ENCODE measurements at places on chromosomes 4 and X.

DNA sequence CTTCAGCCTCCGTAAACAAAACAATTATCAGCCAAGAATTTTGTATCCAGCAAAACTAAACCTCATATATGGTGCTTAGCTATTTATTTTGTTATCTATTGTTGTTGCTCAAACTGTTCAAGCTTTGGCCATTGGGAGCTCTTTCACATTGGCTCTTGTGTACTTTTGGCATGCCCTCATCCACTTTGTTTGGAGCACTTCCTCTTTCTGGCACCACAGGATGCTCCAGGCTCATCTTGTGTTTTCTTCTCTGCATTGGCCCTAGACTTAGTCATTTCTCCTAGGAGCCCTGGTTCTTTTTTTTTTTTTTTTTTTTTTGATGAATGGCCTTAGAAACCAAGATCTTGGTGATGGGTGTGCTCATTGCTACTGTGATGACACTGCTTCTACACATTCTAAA is 74.5 kb downstream of the DIPK2B start:
- no peak for DNase-seq

DNA sequence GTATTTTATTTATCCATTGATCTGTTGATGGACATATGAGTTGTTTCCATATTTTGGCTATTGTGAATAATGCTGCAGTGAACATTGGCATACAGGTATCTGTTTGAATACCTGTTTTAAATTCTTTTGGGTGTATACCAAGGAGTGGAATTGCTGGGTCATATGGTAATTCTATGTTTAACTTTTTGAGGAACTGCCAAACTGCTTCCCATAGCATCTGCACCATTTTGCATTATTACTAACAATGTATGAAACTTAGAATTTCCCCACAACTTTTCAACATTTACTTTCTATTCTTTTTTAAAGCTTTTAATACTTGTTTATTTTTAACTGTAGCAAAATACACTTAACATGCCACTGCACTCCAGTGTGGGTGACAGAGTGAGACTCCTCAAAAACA is 57.0 kb upstream of the MSN start:
- no peak for DNase-seq

DNA sequence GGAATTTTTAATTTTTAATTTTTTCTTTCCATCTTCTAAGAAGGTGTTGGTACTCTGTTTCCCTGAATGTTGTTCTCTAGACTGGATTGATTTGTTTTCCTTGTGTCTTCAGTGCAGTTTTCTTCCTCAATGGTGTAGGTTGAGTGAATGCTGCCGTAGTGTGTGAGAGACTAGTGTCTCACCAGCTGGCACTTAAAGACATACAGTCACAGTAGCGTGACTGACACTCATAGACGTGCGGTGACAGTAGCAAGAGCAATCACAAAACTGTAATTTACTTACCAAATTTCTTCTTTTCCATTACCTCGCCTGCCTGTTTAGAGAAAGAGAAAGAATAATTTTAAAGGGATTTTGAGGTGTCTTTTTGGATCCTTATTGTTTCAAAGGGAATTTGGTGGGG is 21.4 kb upstream of the PGM2 start:
- no peak for DNase-seq

GRCh38 chrX:123731987-123732669 is 724 bp downstream of the THOC2 start:
- no peak for DNase-seq

- DNase-seq, result no peak
Observed at GRCh38 chr4:47561331-47561730, 76.3 kb downstream of the ATP10D start.

- DNase-seq, result no peak
Observed at GRCh38 chrX:15948318-15948660, 93.7 kb upstream of the AP1S2 start.

GRCh38 chr4:165872461-165873297 is at the start of gene TLL1:
TSS of gene TLL1 (plus strand) at chr4:165873237. CDS start at chr4:165873905, 668 bp downstream.
- no peak for DNase-seq

GRCh38 chr4:152000518-152000917 is 239.7 kb upstream of the GATB start:
- no peak for DNase-seq

- DNase-seq, result no peak
Observed at GRCh38 chrX:13770013-13770535, 35.5 kb downstream of the OFD1 start.

DNA sequence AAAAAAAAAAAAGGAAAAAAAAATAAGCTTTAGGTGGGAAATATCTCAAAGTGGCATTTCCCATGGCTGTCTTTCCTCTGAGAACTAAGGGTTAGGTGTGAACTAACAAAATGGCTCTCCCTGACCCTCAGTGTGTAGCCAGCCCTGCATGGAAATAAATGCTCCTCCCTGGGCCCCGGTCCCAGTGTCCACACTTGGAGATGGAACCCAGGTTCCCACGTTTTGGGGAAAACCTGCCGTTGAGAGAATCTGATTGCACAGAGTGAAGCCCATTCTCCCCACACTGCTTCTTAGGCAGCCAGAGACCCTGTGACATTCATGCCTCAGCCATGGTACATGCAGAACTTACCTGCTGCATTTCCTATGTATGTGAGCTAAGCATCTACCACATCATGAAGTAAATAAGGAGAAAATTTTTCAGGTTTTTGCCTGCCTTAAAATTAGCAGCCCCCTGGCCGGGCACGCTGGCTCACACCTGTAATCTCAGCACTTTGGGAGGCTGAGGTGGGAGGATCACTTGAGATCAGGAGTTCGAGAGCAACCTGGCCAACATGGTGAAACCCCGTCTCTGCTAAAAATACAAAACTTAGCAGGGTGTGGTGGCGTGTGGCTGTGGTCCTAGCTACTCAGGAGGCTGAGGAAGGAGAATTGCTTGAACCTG is 34.5 kb downstream of the HTT-AS start:
- no peak for DNase-seq

DNA sequence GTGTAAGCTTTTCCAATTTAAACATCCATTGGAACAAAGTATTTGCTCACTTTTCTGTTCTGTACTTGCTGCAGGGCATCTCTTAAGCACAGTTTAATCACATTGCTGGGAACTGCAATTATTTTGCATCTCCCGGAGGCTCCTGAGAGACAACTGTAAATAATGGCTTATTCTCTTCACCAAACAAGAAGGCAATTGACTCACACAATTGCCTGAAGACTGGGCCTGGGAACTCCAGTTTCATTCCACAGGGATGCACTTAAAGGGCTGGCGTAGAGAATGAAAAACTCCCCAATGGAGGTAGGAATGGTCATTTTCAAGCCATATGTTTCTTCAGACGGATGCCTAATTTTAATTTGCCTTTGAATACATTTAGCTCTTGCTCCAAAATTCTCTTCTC is 29.5 kb downstream of the TFDP3 start:
- no peak for DNase-seq

- DNase-seq, result no peak
Observed at GRCh38 chr4:102817613-102818268, 9.6 kb downstream of the UBE2D3 start.

GRCh38 chr4:165827018-165827417 is 46.0 kb upstream of the TLL1 start:
- no peak for DNase-seq

DNA sequence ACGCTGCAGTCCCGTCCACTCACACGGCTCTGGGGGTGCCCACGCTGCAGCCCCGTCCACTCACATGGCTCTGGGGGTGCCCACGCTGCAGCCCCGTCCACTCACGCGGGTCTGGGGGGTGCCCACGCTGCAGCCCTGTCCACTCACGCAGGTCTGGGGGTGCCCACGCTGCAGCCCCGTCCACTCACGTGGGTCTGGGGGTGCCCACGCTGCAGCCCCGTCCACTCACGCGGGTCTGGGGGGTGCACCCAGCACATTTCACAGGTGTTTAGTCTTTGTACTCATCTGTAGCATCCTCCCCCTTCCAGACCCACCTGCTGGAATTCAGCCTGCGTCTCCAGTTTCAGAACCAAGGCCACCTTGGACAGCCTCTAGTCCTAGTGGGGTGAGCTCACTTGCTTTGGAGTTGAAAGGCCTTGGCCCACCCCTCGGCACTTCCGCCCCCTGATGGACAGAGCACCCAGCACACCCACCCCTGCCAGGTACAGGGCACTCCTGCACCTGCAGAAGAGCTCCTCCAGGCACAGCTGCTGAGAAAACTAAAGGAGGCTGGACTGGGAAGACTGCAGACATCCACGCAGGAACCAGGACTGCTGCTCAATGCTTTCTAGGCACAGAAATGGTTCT is 73.0 kb downstream of the ABLIM2 start:
- DNase-seq, result no peak

DNA sequence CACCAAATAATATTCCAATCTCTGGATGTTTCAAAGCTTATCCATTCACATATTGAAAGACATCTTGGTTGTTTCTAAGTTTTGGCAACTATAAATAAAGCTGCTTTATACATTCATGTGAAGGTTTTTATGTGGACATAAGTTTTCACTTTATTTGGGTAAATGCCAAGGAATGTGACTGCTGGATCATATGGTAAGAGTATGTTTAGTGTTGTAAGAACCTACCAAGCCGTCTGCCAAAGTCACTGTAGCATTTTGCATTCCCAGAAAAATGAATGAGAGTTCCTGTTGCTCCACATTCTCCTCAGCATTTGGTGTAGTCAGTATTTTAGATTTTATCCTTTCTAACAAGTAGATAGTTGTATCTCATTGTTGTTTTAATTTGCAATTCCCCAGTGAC is 1047.7 kb downstream of the C4orf33 start:
- DNase-seq, result no peak

DNA sequence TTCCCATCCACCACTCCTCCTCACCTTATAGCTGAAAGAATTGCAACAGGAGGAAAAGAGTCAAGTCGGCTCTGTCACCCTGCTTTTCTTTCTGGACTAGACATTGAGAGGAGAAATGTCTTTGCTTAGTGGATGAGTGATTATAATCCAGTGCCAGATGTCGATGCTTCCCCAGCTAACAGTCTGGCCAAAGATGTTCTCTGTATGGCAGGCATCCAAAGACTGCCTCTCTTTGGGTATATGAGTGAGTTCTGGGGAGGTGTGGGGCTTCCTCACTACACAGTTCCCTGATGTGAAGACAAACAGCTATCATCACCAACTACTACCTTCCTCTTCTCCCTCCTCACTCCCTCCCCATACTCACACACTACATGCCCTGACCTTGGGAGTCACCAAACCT is 90.9 kb downstream of the COMMD8 start:
- DNase-seq, result no peak

- DNase-seq, result no peak
Observed at GRCh38 chr4:123848606-123849005, 452.0 kb downstream of the SPRY1 start.

- no peak for DNase-seq
Observed at GRCh38 chr4:75727073-75727472, 2.7 kb downstream of the USO1 start.

DNA sequence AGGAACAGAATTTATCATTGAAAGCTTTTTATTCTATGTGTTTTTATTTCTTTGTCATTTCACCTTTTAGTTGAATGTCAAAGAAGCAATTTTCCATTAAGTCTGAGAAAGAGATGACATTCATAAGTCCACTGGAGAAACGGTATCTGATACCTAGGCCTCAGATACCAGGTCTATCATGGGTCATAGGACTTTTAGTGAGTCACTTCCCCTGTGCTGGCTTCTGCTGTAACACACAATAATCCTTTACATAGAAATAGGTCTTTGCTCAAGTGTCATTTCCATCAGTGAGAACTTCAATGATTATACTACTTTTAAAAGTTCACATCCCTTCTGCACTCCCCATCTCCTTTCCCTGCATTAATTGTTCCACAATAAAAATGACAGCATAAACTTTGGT is 125.5 kb upstream of the ARMCX2 start:
- DNase-seq, result no peak

- no peak for DNase-seq
Observed at GRCh38 chrX:52216541-52216940, 31.9 kb downstream of the MAGED4 start.

GRCh38 chr4:560731-561291 is 15.3 kb downstream of the TMEM271 start:
- no peak for DNase-seq

Measured in CD4-positive, alpha-beta T cell treated with Interleukin-1 beta for 1 hour (primary cell).